ENCODE measurements at places on chromosomes 5 and 9. TPM values are rescaled to one million over a fixed set of nuclear protein-coding genes. Genes with fewer than 3 reads are reported as not detected.
A peak's percentile ranks its signal among the peaks of the same experiment; 100 is the strongest.

The DOCK2 gene
- 1.2 TPM for polyA plus RNA-seq

DNA sequence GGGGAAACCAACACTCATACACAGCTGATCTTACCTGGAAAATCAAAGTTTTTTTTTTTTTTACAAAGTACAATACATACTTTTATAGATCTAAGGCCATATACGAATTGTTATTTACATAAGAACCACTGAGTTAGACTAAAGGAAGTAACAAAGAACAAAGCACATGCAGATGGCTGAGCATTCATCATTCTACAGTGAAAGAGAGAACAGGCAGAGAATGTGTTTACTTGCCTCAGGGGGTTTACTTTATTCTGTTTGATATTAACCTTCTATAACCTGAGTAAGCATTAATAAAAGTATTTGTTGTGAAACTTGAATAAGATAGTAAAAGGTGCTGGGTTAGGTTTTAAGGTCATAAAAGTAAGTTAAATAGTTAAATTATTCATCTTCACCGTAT lies 54.7 kb downstream of the SLC38A9 start:
- no peak overlapping the region for H3K4me3 ChIP-seq
- no peaks in the 10 kb centered on the region for H3K27me3 ChIP-seq
- H3K27ac ChIP-seq = no peak overlapping the region
- peaks cover 38% of the 10 kb centered on the region for H3K36me3 ChIP-seq
- H3K4me1 ChIP-seq = no peaks in the 10 kb centered on the region

The ELAVL2 gene
- polyA plus RNA-seq = not detected

DNA sequence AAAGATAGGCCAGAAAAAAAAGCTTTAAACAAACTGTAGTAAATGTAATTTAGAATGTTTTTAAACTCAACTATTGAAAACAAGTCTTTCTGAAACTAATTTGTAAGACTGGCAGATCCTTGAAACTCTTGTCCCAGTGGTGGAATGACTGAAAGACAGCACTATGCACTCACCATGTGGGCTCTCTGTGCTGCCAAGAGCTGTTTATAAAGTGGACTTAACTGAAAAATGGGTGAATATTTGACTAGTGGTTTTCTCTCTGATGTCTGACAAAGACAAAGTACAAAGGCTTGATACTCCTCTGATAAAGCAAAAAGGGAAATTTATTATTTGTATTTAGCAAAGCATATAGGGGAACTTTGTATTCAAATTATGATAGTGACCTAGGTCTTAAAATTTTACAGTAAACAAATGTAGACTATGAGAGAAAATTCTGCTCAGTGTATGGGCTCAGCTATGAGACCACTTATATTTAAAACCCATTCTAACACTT lies 635.4 kb downstream of the NR2F1-AS1 start:
- peak overlapping the region; percentile 3 for H3K27ac ChIP-seq
- no peak overlapping the region for H3K4me3 ChIP-seq
- H3K4me1 ChIP-seq = no peaks in the 10 kb centered on the region
- no peaks in the 10 kb centered on the region for H3K36me3 ChIP-seq
- DNase-seq = no peak

GRCh38 chr5:143752165-143752850 lies 59.7 kb upstream of the HMHB1 start:
- no peaks in the 10 kb centered on the region for H3K4me1 ChIP-seq
- no peaks in the 10 kb centered on the region for H3K27me3 ChIP-seq
- no peak overlapping the region for H3K4me3 ChIP-seq
- H3K36me3 ChIP-seq = no peaks in the 10 kb centered on the region
- no peak for DNase-seq
- no peak overlapping the region for H3K27ac ChIP-seq

DNA sequence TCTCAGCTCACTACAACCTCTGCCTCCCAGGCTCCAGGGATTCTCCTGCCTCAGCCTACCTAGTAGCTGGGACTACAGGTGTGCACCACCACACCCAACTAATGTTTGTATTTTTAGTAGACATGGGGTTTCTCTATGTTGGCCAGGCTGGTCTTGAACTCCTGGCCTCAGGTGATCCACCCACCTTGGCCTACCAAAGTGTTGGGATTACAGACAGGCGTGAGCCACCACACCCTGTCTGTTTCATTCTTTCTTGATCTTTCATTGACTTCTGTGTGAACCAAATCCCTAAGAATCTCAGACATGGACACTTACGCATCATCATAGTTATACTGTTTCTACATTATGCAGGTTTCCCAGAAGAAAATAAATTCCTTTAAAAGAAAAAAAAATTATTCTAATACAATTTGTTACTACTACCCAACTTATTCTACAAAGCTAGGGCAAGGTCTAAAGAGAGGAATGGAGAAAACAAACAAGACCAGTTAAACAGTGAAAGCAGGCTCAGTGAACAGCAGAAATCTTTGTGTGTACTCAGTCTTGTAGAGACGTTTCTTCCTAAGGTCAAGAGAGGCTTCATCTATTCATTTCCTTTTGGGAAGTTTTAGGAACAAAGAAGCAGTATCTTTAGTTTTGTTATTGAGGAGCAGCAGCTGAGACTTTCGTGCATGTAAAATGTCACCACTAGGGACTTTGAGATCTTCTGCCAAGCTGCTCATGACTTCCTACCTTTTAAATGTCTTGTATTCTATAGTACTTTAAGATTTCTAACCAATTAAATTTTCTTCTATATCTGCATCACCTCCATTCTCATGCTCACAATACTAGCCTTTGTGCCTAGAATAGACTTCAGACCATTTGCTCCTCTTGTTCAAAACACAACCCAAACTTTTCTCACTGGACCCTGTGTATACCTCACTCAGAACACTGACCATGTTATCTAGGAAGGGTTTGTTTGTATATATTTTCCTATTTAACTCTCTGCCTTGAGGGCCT lies 5.6 kb upstream of the HMGCR start:
- H3K4me1 ChIP-seq = no peaks in the 10 kb centered on the region
- no peaks in the 10 kb centered on the region for H3K36me3 ChIP-seq
- no peak overlapping the region for H3K27ac ChIP-seq
- H3K4me3 ChIP-seq = no peak overlapping the region

The CYSTM1 gene
- 217 TPM for polyA plus RNA-seq

The GPR150 gene
- 0.15 TPM for polyA plus RNA-seq

DNA sequence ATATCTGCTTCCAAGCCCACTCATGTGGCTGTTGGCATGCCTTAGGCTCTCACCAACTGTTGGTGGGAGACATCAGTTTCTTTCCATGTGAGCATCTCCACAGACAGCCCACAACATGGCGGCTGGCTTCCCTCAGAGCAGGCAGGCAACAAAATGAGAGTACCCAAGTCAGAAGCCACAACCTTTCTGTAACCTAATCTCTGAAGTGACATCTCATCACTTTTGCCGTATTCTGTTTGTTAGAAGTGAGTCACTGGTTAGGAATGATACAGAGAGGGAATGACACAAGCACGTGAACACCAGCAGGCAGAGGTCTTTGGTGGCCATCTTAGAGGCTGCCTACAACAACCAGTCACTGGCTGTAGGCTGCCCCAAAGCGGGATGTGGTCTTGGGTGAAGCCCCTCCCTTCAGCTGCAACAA lies 88.6 kb upstream of the RASGRF2 start:
- no peak overlapping the region for H3K4me3 ChIP-seq
- no peaks in the 10 kb centered on the region for H3K36me3 ChIP-seq
- H3K27ac ChIP-seq = no peak overlapping the region
- no peaks in the 10 kb centered on the region for H3K27me3 ChIP-seq
- H3K4me1 ChIP-seq = no peaks in the 10 kb centered on the region

DNA sequence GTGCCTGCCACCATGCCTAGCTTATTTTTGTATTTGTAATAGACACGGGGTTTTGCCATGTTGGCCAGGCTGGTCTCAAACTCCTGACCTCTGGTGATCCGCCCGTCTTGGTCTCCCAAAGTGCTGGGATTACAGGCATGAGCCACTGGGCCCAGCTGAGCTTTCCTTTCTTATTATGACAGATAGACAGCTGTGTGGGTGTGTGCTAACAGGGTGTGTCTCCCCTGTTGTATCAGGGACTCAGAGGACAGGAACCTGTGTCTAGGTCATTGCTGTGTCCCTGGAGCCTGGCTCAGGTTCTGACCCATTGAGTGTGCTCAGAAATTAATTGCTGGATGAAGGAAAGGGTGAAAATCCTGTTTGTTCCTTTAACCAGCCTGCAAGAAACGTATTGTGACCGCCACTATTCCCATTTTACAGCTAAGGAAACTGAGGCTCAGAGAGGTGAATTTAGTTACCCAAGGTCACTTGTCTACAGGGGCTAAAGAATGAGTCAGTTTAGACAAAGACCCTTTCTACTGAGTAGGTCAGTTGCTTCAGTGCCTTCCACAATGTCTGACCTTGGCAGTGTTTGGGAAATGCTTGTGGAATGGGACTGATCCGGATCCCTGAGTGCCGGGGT lies 16.8 kb downstream of the NCS1 start:
- no peak for DNase-seq
- H3K4me1 ChIP-seq = peaks cover 9% of the 10 kb centered on the region
- no peaks in the 10 kb centered on the region for H3K36me3 ChIP-seq
- no peaks in the 10 kb centered on the region for H3K27me3 ChIP-seq

GRCh38 chr5:27158775-27159174 lies 120.4 kb upstream of the CDH9 start:
- H3K4me1 ChIP-seq = no peaks in the 10 kb centered on the region
- no peaks in the 10 kb centered on the region for H3K27me3 ChIP-seq
- no peak overlapping the region for H3K4me3 ChIP-seq

GRCh38 chr9:33354651-33355211 lies 47.6 kb downstream of the AQP7 start:
- no peak for DNase-seq
- H3K4me1 ChIP-seq = peaks cover 23% of the 10 kb centered on the region
- no peaks in the 10 kb centered on the region for H3K36me3 ChIP-seq
- H3K4me3 ChIP-seq = no peak overlapping the region

The CER1 gene
- polyA plus RNA-seq = not detected

The FAM153A gene
- 4.3 TPM for polyA plus RNA-seq

DNA sequence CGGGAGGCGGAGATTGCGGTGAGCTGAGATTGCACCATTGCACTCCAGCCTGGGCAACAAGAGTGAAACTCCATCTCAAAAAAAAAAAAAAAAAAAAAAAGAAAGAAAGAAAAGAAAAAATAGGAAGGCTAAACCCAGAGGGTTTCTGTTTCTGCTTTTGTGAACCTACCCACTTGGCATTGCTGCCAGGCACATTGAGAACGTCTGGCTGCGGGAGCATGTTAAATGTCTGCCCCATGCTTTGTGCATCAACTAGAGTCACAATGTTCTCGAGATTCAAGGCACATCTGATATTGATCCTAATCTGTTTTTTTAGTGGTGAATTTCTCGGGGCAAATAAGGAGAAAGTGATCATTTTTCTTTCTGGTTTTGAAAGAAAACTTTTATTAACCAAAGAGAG lies 2.8 kb downstream of the SLC25A25 start:
- no peak for DNase-seq
- peaks cover 17% of the 10 kb centered on the region for H3K4me1 ChIP-seq
- H3K4me3 ChIP-seq = no peak overlapping the region
- no peak overlapping the region for H3K27ac ChIP-seq
- H3K27me3 ChIP-seq = no peaks in the 10 kb centered on the region

- no peaks in the 10 kb centered on the region for H3K4me1 ChIP-seq
- no peak overlapping the region for H3K27ac ChIP-seq
- H3K4me3 ChIP-seq = no peak overlapping the region
- H3K27me3 ChIP-seq = no peaks in the 10 kb centered on the region
- H3K36me3 ChIP-seq = no peaks in the 10 kb centered on the region
- no peak for DNase-seq
Measured at GRCh38 chr5:101160002-101160401, 256.9 kb upstream of the ST8SIA4 start.

DNA sequence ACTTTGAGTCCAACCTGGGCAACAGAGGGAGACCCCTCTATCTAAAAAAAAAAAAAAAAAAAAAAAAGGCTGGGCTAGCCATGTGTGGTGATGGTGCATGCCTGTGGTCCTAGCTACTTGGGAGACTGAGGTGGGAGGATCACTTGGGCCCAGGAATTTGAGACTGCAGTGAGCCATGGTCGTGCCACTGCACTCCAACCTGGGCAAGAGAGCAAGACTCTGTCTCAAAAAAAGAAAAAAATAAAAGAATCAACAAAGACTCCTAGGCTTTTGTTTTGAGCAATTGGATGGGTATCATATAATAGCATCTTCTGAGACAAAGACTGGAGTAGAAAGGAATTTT lies 481.7 kb upstream of the PAPPA start:
- no peaks in the 10 kb centered on the region for H3K4me1 ChIP-seq
- H3K27me3 ChIP-seq = no peaks in the 10 kb centered on the region
- no peak overlapping the region for H3K4me3 ChIP-seq
- DNase-seq = no peak
- H3K27ac ChIP-seq = no peak overlapping the region
- H3K36me3 ChIP-seq = no peaks in the 10 kb centered on the region

GRCh38 chr5:174300941-174301761 lies 255.6 kb downstream of the NSG2 start:
- H3K4me3 ChIP-seq = no peak overlapping the region
- peaks cover 3% of the 10 kb centered on the region for H3K4me1 ChIP-seq
- H3K27ac ChIP-seq = peak overlapping the region; percentile 53
- H3K36me3 ChIP-seq = no peaks in the 10 kb centered on the region
- no peak for DNase-seq
- H3K27me3 ChIP-seq = peaks cover 26% of the 10 kb centered on the region

DNA sequence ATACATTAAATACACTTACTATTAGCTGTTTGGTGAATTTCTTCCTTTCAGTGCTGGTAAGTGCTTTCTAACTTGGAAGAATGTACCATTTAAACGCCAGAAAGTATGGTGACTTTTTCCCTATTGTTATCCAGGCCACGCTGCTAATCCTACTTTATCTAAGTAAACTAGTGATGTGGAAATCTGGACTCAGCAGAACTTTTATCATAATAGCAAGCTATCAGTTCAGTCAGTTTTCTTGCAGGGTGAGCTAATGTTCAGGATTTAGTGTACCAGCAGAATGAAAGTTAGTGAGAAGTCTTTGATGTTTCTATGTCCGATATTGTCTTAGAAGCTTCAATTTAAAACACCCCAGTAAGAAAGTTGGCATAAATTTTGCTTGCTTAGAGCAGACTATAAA lies 72.2 kb downstream of the HSD17B4 start:
- no peak overlapping the region for H3K27ac ChIP-seq
- H3K4me3 ChIP-seq = no peak overlapping the region
- H3K27me3 ChIP-seq = no peaks in the 10 kb centered on the region
- no peaks in the 10 kb centered on the region for H3K36me3 ChIP-seq
- H3K4me1 ChIP-seq = no peaks in the 10 kb centered on the region

The AGXT2 gene
- not detected for polyA plus RNA-seq

The CCDC192 gene
- polyA plus RNA-seq = not detected

The TSSK1B gene
- polyA plus RNA-seq = not detected

- H3K36me3 ChIP-seq = no peaks in the 10 kb centered on the region
- no peaks in the 10 kb centered on the region for H3K4me1 ChIP-seq
- no peak overlapping the region for H3K27ac ChIP-seq
- no peaks in the 10 kb centered on the region for H3K27me3 ChIP-seq
- no peak for DNase-seq
Measured at GRCh38 chr5:32474209-32474854, 29.8 kb upstream of the ZFR start.

DNA sequence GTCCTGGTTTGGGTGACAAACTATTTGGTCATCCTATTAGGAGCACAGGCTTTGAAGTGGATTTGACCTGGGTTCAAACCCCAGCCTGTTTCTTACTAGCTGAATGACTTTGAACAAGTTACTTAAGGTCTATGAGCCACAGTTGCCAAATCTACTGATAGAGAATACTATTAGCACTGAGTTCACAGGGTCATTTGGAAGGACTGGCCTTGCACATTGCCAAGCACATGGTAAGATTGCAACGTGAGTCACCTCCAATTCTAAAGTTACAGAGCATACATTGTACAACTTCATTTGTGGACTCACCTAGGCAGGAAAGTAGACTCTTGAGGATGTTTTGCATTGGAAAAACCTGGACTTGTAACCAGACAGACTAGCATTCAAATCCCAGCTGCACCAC lies 38.9 kb downstream of the MFAP3 start:
- no peak overlapping the region for H3K27ac ChIP-seq
- no peak for DNase-seq
- no peaks in the 10 kb centered on the region for H3K27me3 ChIP-seq
- no peaks in the 10 kb centered on the region for H3K36me3 ChIP-seq

Measured in heart right ventricle (tissue), 16 donors.